Esophagus squamous epithelium (tissue), 5 donors: ENCODE measurements at places on chromosomes 2 and 18.

- DNase-seq: no peak
Observed at GRCh38 chr2:46337208-46337994, 40.2 kb downstream of the EPAS1 start.

GRCh38 chr2:240886023-240886565 is 9.9 kb downstream of the MAB21L4 start:
- no peak for DNase-seq

GRCh38 chr2:66839551-66840320 is 404.8 kb downstream of the MEIS1 start:
- no peak for DNase-seq

- DNase-seq: no peak
Observed at GRCh38 chr18:69622184-69622583, 221.5 kb downstream of the DOK6 start.

- no peak for DNase-seq
Observed at GRCh38 chr2:149661844-149662243, 74.3 kb upstream of the MMADHC start.

GRCh38 chr18:1906421-1906820 is 664.9 kb downstream of the METTL4 start:
- no peak for DNase-seq

GRCh38 chr18:32908424-32908805 is 135.6 kb upstream of the KLHL14 start:
- no peak for DNase-seq

- no peak for DNase-seq
Observed at GRCh38 chr2:236824836-236825235, 255.2 kb downstream of the ACKR3 start.

GRCh38 chr2:179201869-179202268 is 62.8 kb downstream of the SESTD1 start:
- DNase-seq: no peak

GRCh38 chr2:174004905-174005605 is 39.9 kb upstream of the SP3 start:
- no peak for DNase-seq

DNA sequence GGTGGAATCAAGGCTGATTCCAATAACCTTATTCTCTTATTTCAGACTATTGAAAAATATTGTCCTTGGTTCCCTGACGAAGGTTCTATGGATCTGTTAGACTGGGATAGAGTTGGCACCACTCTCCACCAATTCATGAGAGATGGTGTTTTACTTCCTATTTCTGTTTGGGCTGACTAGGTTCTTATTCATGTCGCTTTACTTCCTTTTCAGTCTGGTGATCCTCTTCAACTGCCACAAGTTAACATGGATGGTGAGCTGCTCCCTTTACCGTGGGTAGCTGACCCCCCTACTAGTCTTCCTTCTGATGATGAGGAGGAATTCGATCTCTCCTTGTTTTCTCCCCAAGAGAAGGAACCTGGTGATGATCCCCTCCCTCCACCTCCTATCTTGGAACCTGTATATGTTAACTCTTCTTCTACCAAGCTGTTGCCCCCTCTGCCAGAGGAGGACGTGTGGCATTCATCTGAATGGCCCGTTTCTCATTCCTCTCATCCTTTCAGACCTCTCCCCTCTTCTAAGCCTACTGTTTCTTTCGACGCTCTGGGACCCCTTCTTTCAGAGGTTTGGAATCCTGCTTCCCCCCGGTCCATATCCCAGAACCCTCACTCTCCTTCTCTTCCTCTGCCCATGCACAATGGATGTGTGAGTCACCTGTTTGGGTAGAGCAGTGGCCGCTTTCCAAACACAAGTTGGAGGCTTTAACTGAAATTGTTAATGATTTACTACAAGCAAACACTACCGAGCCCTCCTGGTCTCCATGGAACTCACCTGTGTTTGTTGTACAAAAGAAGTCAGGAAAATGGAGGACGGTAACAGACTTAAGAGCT is 13.5 kb upstream of the CNOT11 start:
- DNase-seq: no peak

GRCh38 chr18:50706651-50707050 is 113.2 kb downstream of the MRO start:
- DNase-seq: no peak

- DNase-seq: no peak
Observed at GRCh38 chr2:118989481-118989880, 47.5 kb downstream of the MARCO start.

DNA sequence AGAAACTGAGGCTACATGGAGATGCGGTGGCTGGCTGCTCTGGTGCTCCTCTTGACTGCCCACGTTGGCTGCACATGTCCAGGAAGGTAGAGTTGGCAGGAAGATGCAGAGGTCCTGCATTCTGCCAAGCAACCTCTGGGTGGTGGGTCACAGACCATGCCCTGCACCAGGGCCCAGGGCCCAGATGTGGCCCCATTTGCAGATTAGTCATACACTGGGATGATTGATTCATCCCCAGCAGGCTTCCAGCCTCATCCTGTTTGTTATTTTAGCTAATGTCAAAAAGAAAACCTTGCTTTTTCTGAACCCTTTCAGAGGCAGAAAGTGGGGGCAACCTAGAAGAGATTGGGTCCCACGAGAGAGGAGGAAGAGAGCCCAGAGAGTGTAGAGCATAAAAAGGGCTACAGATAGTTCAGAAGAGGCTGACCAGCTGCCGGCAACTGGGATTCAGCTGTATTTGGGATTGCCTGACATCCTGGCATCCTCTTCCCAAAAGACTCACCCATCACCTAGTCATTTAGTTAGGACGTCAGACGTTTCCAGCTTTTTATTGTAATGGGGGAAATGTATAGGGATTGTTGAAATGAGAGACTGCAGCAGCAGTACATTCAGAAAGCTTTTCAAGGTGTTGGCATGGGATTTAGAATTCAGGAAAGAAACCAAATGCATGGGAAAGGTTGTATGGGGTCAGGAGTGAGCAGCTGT is 101.9 kb downstream of the CTIF start:
- no peak for DNase-seq

GRCh38 chr2:10343191-10343590 is 40.5 kb downstream of the HPCAL1 start:
- DNase-seq: no peak

DNA sequence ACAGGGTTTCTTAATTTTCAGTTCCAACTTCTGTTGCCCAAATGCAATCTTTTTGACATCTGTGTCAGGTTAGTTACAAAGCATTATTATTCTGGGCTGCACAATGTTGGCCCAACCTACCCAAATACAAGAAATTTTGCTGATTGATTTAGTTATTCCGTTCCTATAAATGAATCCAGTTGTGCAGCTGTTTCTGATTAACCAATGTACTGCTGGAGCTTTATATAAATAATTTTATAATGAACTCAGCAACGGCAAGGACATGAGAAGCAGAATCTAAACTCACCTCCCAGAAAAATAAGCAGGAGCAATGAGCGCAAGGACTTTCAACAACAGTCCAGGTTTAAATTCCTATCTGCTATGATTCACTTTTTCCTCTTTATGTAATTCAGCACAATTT is 76.3 kb upstream of the WIPF1 start:
- DNase-seq: no peak

GRCh38 chr2:239943991-239944631 is 81.0 kb downstream of the NDUFA10 start:
- no peak for DNase-seq

GRCh38 chr2:11980809-11981208 is 234.4 kb downstream of the LPIN1 start:
- DNase-seq: no peak

DNA sequence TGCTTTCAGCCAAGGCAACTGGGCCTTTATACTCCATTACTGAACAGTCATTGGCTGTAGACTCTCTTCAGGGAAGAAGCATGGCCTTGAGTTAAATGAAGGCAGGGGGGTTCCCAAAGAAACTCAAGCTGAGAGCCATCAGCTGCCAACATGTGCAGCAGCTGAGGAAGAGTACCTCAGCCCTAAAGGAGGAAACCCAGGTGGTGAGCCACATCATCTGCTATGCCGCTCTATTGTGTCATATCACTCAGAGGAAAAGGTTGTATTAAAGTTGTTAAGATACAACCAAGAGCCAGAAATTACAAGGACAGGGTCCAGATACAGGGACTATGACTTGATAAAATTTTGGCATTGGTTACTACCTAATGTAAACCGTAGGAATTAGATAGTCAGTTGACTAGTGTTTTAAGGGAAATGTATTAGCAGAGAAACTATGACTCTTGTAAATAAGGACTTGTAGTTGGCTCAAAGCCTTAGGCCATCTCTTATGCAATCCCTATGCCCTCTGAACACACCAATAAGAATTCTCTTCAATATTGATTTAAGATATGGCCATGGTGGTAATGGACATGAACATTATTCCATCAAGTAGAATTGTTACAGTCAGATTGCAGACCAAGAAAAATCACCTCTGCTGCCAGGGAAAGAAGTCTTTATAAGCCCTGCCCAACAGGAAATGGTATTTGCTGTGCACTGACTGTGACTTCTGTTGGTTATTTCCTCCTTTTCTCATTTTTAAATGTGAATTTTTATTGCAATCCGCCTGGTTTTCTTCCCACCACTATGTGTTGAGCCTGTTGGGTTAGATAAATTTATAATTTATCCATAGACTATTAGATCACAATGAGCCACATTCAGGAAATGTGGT is 9.2 kb upstream of the LRPPRC start:
- no peak for DNase-seq

DNA sequence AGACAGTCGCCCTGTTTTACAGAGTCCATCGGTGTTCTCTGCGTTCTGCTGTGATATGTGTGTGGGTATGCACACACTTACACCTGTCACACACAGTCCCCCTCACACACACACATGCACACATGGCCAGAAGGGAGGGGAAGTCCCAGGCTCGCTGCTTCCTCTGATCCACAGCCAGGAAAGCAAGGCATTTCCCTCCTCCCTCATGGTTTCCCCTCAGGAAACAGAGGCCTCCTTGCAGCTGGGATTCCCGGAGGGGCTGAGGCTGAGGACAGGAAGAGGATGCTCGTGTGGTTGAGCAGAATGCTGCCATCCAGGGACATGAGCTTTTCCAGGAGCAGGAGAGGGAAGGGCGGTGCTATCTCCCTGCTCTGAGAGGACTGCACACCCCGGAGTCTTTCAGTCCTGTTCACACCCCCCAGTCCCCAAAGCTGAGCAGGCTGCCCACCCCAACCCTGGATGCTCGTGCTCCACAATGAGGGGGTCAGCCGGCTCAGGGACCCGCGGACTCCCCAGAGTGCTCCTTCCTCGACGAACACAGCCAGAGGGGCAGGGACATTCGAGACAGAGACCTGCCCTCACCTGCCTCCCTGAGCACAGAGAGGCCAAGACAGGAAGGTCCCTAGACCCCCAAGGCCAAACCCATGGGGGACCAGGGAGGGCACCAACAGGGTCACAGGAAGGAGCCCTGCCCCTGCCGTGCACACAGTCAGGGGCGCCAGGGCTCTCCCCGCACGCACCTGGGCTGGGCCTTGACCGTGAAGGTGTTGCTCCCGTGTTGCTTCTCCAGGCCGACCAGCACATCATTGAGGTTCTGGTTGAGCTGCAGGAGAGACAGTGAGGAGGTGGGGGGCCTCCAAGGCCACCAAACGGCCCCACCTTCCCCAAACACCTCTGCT is 45.3 kb downstream of the BIN1 start:
- DNase-seq: no peak

- no peak for DNase-seq
Observed at GRCh38 chr2:237278568-237278967, 135.4 kb downstream of the COL6A3 start.

- DNase-seq: no peak
Observed at GRCh38 chr18:39786477-39786876, 2168.6 kb upstream of the PIK3C3 start.

GRCh38 chr2:149082735-149083134 is 44.2 kb downstream of the LYPD6B start:
- no peak for DNase-seq

- no peak for DNase-seq
Observed at GRCh38 chr18:9608298-9608697, 6.1 kb downstream of the PPP4R1 start.

GRCh38 chr2:26429779-26430578 is 28.3 kb downstream of the DRC1 start:
- DNase-seq: no peak

GRCh38 chr2:8628866-8629209 is 53.0 kb upstream of the ID2 start:
- DNase-seq: no peak

- no peak for DNase-seq
Observed at GRCh38 chr2:3867469-3867868, 164.1 kb downstream of the DCDC2C start.

- DNase-seq: no peak
Observed at GRCh38 chr18:54181856-54182602, 42.4 kb downstream of the MBD2 start.

DNA sequence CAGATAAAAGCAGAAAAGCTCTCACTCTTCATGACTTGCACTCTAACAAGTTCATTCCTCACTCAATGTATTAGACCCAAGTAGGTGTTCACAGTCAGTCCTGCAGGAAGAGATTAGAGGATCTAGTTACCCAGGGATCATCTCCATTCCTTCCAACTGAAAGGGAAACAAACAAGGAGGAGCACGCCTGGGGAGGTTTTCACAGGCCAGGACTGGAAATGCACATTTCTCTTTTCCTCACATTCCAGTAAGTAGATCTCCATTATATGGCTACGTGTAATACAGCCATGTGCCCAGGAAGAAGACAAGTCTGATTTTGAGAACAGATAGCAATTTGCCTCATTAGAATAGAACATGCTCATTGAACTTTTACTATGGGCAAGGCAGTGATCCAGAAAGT is 1132.2 kb upstream of the FAM98A start:
- DNase-seq: no peak

GRCh38 chr2:208413931-208414330 is 7.3 kb downstream of the PTH2R start:
- DNase-seq: no peak

GRCh38 chr18:74013955-74014354 is 133.7 kb downstream of the FBXO15 start:
- DNase-seq: no peak

DNA sequence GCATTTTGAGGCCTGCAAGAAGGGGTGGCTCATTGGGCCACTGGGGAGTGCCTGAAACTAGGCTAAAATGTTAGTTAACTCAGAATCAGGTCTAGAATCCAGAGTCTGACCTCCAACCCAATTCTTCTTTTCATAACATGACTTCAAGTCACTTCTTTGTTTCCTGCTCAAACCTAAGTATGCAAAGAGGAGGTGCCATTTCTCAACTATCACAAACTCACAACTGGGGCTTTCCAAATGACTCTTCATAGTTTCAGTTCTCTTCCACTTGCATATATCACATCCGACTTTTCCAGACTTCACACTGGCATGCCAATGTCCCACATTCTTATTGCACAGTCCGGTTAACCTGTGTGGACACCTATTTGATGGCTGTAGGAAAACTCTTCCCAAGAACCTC is 211.6 kb downstream of the TCF4 start:
- DNase-seq: no peak

- no peak for DNase-seq
Observed at GRCh38 chr2:110095994-110096633, 19.5 kb downstream of the MALL start.

GRCh38 chr2:60899230-60899891 is 18.0 kb downstream of the REL start:
- no peak for DNase-seq
